Aorta (tissue), 5 donors: ENCODE measurements at places on chromosomes 3 and 15. TPM values are rescaled to one million over a fixed set of nuclear protein-coding genes. Genes with fewer than 3 reads are reported as not detected.

Gene SNUPN
- 16.3 TPM for total RNA-seq

Gene SLC24A5
- not detected for total RNA-seq

Gene FBXO40
- total RNA-seq, result 0.13 TPM

Gene ST8SIA2
- not detected for total RNA-seq

Gene AVEN
- 31.2 TPM for total RNA-seq

Gene SETD5
- total RNA-seq, result 148 TPM

Gene PROK2
- 1.8 TPM for total RNA-seq

Gene ABHD14A
- 16.0 TPM for total RNA-seq

Gene SCN5A
- 0.45 TPM for total RNA-seq

Gene TSC22D2
- total RNA-seq, result 43.9 TPM

Gene XCR1
- 0.26 TPM for total RNA-seq

Gene OR4M2
- total RNA-seq, result not detected

Gene CCDC39
- not detected for total RNA-seq

Gene LTK
- total RNA-seq, result 0.19 TPM

Gene A4GNT
- not detected for total RNA-seq

Gene CP
- total RNA-seq, result 225 TPM

Gene GOLGA8O
- total RNA-seq, result 13.0 TPM

Gene TMC3
- total RNA-seq, result not detected

Gene YEATS2
- 48.1 TPM for total RNA-seq

Gene GOLGA8Q
- total RNA-seq, result 5.7 TPM

Gene TP63
- 0.72 TPM for total RNA-seq

Gene LMAN1L
- 0.30 TPM for total RNA-seq

Gene ZMYND10
- 0.68 TPM for total RNA-seq

Gene GOLGA8R
- 16.0 TPM for total RNA-seq

Gene ZNF80
- total RNA-seq, result 0.15 TPM

Gene STRIT1
- total RNA-seq, result not detected

Gene ALDH1A2
- total RNA-seq, result 10.0 TPM

Gene TBC1D2B
- total RNA-seq, result 109 TPM

Gene CD96
- 4.8 TPM for total RNA-seq

Gene KBTBD13
- total RNA-seq, result 1.5 TPM

Gene SCAANT1
- total RNA-seq, result not detected

Gene POU1F1
- total RNA-seq, result not detected

Gene THSD4
- total RNA-seq, result 53.8 TPM

Gene CD276
- 65.2 TPM for total RNA-seq

Gene NCK1
- 36.7 TPM for total RNA-seq
